ENCODE measurements at places on chromosomes 7 and 10. TPM values are rescaled to one million over a fixed set of nuclear protein-coding genes. Genes with fewer than 3 reads are reported as not detected.

ANKRD7 gene
- 0.90 TPM for total RNA-seq

DNA sequence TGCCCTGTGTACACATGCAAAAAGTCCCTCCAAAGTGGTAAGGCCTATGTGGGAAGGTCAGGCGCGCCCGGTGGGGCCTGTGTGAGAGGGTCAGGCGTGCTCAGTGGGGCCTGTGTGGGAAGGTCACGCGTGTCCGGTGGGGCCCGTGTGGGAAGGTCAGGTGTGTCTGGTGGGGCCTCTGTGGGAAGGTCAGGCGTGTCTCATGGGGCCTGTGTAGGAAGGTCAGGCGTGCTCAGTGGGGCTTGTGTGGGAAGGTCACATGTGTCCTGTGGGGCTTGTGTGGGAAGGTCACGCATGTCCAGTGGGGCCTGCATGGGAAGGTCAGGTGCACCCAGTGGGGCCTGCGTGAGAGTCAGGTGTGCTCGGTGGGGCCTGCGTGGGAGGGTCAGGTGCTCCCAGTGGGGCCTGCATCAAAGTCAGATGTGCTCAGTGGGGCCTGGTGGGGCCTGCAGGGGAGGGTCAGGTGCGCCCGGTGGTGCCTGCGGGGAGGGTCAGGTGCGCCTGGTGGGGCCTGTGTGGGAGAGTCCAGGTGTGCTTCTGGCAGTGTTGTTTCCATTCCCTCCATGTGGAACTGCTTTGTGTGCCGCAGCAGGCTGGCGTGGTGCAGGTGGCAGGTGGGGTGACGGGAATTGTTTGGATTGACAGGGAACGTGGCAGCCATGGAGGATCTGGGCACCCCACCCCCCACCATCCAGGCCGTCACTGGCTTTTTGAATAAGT, 15.4 kb downstream of the LRRC27 start:
- no peak for ATAC-seq

DNA sequence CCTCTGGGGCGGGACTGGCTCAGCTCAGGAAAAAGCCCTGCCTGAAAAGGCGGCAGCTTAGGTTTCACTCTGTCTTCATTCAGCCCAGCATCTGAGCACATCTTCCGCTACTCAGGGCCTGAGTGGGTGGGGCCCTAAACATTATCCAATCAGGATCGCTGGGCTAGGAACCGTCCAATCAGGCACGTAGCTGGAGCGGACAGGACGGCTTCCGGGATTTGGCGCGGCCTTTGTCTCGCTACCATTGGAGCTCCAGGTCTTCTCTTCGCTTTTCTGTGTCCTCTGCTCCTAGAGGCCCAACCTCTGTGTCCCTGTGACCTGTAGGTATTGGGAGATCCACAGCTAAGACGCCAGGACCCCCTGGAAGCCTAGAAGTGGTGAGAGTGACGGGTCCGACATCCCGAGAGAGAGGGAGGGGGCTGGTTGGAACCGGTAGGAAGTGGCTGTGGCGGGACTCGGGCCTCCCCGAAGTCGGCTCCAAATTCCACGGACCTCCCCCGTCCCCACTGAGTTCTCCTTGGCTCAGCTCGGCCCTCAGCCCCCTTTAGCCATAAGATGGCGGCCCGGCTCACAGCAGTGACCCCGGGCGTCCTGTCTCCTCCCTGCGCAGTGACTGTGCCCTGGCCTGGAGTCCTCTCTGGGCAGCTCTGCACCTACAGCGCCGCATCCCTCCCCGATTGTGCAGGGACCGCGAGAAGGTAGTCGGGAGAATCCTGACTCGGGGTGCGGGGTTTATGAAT, 99.1 kb downstream of the ZNF680 start:
- ATAC-seq, result peak; percentile 100

DENND2A gene
- not detected for total RNA-seq

GRCh38 chr7:132133501-132133900, 442.8 kb downstream of the PLXNA4 start:
- ATAC-seq, result no peak

- ATAC-seq, result no peak
Observed at GRCh38 chr7:154914996-154915380, 87.9 kb downstream of the PAXIP1 start.

DNA sequence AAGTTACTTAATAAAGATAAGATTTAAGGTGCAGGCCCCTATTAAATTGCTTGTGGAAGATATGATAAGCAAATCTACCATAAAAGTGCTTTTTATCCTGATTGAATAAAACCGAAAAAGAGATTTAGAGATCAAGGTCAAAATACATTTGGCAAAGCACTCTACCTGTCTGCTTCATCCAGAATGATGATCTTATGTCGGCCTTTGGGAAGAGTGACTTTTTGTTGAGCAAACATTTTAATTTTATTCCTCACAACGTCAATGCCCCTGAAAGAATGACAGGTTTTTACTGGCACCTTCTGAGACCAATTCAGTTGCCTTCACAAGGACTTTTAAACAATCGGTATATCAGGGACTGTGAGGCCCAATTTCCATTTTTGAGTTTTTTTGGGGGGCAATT, 7.7 kb downstream of the RFC2 start:
- ATAC-seq, result no peak
